ENCODE measurements at places on chromosomes 11 and 22. TPM values are rescaled to one million over a fixed set of nuclear protein-coding genes. Genes with fewer than 3 reads are reported as not detected.

The FLRT1 gene
- total RNA-seq: not detected

The EIF3F gene
- 242 TPM for total RNA-seq

The PATE4 gene
- total RNA-seq: not detected

The IFITM1 gene
- total RNA-seq: 9.6 TPM

The NLRP10 gene
- 1.8 TPM for total RNA-seq

The TMPRSS4 gene
- total RNA-seq: not detected

The KCNJ5 gene
- not detected for total RNA-seq

The ART1 gene
- not detected for total RNA-seq

The DLG2 gene
- 0.98 TPM for total RNA-seq

The TEF gene
- total RNA-seq: 4.4 TPM

All from subcutaneous preadipocyte (primary cell).